ENCODE measurements at places on chromosomes 16 and 17. TPM values are rescaled to one million over a fixed set of nuclear protein-coding genes. Genes with fewer than 3 reads are reported as not detected.

Gene IL32
- 5.5 TPM for total RNA-seq

Gene IL21R
- 0.22 TPM for total RNA-seq

Gene CTRB2
- not detected for total RNA-seq

Gene PYDC1
- total RNA-seq: not detected

Gene TBX4
- total RNA-seq: 54.2 TPM

Gene PTGES3L
- total RNA-seq: 1.5 TPM

Gene CD300LF
- not detected for total RNA-seq

DNA sequence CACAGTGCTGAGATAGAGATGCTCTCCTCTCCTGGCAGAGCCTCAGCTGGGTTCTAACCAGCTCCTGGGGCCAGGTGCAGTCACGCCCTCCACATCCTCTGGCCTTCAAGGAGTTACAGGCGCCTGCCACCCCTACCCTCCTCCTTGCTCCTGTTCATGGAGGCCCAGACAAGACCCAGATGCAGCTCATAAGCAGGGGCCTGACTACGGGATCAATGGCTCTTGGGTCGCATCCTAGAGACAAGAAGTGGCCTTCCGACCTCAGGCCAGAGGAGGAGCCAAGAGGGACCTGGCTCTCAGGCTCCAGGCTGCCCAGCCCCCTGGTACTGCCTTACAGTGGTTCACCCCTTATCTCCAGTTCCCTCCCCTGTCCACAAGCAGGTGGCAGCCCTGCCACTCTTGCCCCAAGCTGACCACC is 23.0 kb downstream of the ARHGAP27 start:
- DNase-seq: no peak
- H3K4me1 ChIP-seq: peaks cover 19% of the 10 kb centered on the region
- H3K36me3 ChIP-seq: no peaks in the 10 kb centered on the region
- no peak overlapping the region for H3K4me3 ChIP-seq

- H3K27ac ChIP-seq: no peak overlapping the region
- no peaks in the 10 kb centered on the region for H3K27me3 ChIP-seq
- no peak for DNase-seq
Measured at GRCh38 chr16:46482895-46483294, 138.3 kb downstream of the SHCBP1 start.

DNA sequence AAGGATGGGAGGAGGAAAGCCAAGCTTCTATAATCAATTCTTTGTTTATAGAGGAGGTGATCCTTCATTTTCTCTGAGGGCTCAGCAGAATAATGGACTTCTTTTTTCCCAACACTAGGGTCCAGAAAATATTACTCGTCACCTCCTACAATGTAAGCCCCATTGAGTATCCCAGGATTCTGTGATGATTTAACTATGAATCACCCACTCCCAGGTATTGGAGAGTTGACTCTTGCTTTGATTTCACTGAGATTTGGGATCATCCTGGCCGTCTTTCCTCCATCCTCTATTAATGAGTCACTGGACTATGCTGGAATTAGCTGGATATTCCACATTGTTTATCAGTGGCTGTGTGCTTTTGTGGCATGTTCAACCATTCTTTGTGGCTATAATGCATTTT is 452.0 kb downstream of the NPIPA7 start:
- H3K27ac ChIP-seq: no peak overlapping the region
- H3K4me1 ChIP-seq: peaks cover 2% of the 10 kb centered on the region
- no peak for DNase-seq
- no peak overlapping the region for H3K4me3 ChIP-seq
- no peaks in the 10 kb centered on the region for H3K36me3 ChIP-seq

GRCh38 chr16:66043326-66043725 is 323.2 kb upstream of the CDH5 start:
- H3K27ac ChIP-seq: no peak overlapping the region
- no peak overlapping the region for H3K4me3 ChIP-seq
- H3K4me1 ChIP-seq: peaks cover 13% of the 10 kb centered on the region
- H3K36me3 ChIP-seq: no peaks in the 10 kb centered on the region
- no peak for DNase-seq
- H3K27me3 ChIP-seq: peaks cover 15% of the 10 kb centered on the region

GRCh38 chr16:79932572-79932971 is 332.0 kb upstream of the MAF start:
- H3K36me3 ChIP-seq: no peaks in the 10 kb centered on the region
- peaks cover 8% of the 10 kb centered on the region for H3K27me3 ChIP-seq
- no peak overlapping the region for H3K27ac ChIP-seq
- no peak overlapping the region for H3K4me3 ChIP-seq
- H3K4me1 ChIP-seq: peaks cover 7% of the 10 kb centered on the region
- no peak for DNase-seq

DNA sequence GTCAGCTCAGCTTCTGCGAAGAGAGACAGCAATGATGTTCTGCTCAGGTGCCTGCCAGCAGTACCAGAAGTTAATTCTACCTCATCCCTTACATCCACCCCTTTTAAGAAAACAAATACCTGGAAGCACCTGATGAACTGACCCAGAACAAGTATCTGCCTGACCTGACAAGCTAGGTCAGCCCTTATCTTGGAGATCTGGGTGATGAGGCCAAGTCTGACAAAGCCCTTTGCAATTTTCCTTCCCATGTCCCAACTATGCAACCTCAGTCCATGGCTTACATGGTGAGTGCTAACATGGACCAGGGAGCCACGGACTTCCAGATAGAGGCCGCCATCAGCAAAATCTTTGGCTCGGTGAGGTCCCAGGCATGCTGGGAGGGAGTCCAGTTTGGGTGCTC is 3.6 kb downstream of the ACADVL start:
- H3K27me3 ChIP-seq: no peaks in the 10 kb centered on the region
- H3K36me3 ChIP-seq: peaks cover 12% of the 10 kb centered on the region
- peaks cover 21% of the 10 kb centered on the region for H3K4me1 ChIP-seq
- H3K4me3 ChIP-seq: no peak overlapping the region

- peaks cover 5% of the 10 kb centered on the region for H3K4me1 ChIP-seq
- peak; percentile 92 for DNase-seq
- peaks cover 2% of the 10 kb centered on the region for H3K36me3 ChIP-seq
- peak within 1 kb of the TSS; percentile 74 for H3K4me3 ChIP-seq
- peak within 1 kb of the TSS; percentile 61 for H3K27ac ChIP-seq
- H3K27me3 ChIP-seq: no peaks in the 10 kb centered on the region
Measured at GRCh38 chr16:667780-668518, at the start of gene RHOT2. Gene RHOT2 (plus strand): TSS chr16:668132. CDS start chr16:668200, 68 bp downstream.
